ENCODE measurements at places on chromosomes 7 and 10. TPM values are rescaled to one million over a fixed set of nuclear protein-coding genes. Genes with fewer than 3 reads are reported as not detected.
A peak's percentile ranks its signal among the peaks of the same experiment; 100 is the strongest.

- no peak for ATAC-seq
Measured at GRCh38 chr10:45404770-45405120, 30.7 kb downstream of the ALOX5 start.

DNA sequence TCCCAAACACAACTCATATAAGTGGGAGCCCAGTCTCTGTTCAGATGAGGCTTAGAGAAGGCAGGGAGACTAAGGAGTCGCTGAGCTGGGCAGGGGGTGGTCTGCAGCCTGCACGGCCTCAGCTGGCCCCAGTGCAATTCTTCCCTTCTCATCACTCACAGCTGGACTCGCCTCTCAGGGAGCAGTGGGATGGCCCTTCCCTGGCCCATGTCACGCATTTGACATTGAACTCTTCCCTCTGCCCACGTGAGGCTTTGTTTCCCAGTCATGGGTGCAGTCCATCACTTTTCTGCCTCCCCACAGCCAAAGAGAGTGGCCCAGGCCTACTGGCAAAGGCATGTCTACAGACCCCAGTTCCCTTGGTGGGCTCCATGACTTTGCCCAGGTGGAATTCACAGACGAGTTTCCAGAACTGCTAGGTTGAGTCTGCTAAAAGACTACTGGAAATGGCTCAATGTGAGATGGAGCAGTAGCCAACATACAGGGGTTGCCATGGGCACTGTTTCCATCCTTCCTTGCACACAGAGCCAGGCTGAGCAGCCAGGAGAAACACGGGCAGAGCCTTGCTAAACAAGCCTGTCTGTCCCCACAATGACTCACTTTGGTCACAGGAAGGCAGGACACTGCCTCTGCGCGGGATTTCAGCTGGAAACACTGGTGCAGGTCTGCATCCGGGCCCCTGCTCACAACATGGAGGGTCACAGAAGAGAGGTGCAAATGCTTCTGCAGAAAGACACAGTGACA, 90.1 kb downstream of the OAT start:
- no peak for ATAC-seq

- ATAC-seq = no peak
Measured at GRCh38 chr10:113350311-113351040, 202.4 kb upstream of the HABP2 start.

GRCh38 chr10:1109795-1110673, 53.8 kb downstream of the WDR37 start:
- ATAC-seq = peak; percentile 98

Gene IL15RA
- 28.2 TPM for total RNA-seq

Gene HYAL4
- not detected for total RNA-seq

Gene GPNMB
- total RNA-seq = 3.2 TPM
